ENCODE measurements at places on chromosomes 3 and 15. TPM values are rescaled to one million over a fixed set of nuclear protein-coding genes. Genes with fewer than 3 reads are reported as not detected.

Gene TEX55
- not detected for total RNA-seq

Gene CPNE4
- 5.1 TPM for total RNA-seq

Gene C3orf20
- not detected for total RNA-seq

Gene SPESP1
- not detected for total RNA-seq

Gene NRROS
- not detected for total RNA-seq

Gene ZNF80
- not detected for total RNA-seq

Data from A549 treated with ZK216348 at 1 μM for 4 hours (cell line).